Activated CD4-positive, CD25-positive, alpha-beta regulatory T cell (primary cell): ENCODE measurements at places on chromosomes 3 and 15.

GRCh38 chr15:59366333-59367021 lies 6.2 kb downstream of the MYO1E start:
- DNase-seq: no peak

GRCh38 chr3:194691481-194692283 lies 6.0 kb downstream of the FAM43A start:
- no peak for DNase-seq

GRCh38 chr3:146598535-146598934 lies 6.6 kb downstream of the PLSCR5 start:
- no peak for DNase-seq

GRCh38 chr3:133448478-133449122 lies 48.7 kb downstream of the BFSP2 start:
- DNase-seq: peak; percentile 11

DNA sequence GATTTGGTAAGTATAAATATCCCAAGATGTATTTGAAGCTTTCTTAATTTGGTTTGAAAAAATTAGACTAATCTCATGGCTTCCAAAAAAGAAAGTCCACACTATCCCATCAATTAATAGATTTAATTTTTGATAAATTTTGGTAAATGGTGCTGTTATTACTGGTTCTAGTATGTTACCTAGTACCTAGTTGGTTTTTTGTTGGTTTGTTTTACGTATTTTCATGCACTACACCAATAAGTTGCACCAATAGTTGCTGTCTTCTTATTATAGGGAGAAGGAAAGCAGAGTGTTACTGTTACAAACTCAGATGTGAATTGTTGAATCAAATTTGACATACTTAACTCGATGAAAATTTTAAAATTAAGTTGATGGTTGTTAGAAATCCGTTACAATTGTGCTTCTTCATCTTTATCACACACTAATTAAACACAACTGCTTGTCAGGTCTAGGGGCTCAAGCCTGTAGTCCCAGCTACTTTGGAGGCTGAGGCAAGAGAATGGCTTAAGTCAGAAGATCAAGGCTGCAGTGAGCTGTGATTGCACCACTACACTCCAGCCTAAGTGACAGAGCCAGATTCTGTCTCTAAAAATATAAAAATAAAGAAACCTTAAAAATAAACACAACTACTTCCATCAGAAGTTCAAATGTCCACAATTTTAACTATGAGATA lies 23.1 kb upstream of the MBNL1 start:
- DNase-seq: no peak

GRCh38 chr3:58009749-58010535 lies 1.7 kb downstream of the FLNB start:
- DNase-seq: no peak

DNA sequence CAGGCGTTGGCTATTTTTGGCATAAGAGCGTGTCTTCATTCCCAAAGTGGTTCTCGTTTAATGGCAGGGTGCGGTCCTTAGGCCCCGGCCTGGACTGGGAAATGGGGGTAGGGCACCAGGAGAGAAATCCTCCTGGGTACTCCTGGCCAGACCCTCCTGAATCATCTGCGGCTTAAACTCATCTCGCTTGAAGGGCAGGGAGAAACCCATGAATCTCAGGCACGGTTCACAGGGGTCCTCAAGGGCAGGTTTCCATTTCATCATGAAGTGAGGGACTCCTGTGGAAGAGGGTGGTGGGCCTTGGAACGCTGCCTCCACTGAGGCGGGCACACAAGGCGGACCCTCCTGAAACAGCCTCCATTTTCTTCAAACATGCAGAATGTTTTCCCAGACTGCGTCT lies 48.4 kb downstream of the KLF13 start:
- DNase-seq: no peak

- DNase-seq: no peak
These were observed 13.6 kb downstream of the MRPS25 start for GRCh38 chr3:15051531-15051930.

DNA sequence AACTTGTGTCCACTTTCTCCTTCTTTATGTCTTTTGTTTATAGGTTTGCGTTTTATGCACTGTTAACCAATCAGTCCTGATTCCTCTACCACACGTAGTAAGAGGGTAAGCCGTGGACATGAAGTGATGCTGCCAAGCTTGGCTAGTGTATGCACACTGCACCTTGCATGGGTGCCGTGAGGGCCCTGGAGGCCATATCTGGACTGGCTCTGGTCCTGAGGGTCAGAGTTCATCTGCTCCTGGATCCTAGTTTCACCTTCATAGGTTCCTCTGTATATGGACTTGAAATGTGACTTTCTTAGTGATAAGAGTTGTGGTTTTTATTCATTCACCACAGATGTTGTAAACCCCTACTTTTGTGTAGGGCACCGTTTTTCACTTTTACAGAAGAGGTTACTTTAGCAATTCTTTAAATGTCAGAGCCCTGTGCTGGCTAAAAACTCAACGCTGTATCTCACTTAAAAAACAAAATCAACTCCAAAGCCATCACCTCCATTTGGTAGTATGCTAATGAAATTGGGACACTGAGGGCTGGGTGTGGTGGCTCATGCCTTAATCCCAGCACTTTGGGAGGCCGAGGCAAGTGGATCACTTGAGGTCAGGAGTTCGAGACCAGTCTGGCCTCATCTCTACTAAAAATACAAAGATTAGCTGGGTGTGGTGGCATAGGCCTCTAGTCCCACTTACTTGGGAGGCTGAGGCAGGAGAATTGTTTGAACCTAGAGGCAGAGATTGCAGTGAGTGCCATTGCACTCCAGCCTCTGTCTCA lies 22.9 kb downstream of the SIAH2 start:
- no peak for DNase-seq

GRCh38 chr3:16828815-16829214 lies 55.9 kb upstream of the PLCL2 start:
- DNase-seq: peak; percentile 12

DNA sequence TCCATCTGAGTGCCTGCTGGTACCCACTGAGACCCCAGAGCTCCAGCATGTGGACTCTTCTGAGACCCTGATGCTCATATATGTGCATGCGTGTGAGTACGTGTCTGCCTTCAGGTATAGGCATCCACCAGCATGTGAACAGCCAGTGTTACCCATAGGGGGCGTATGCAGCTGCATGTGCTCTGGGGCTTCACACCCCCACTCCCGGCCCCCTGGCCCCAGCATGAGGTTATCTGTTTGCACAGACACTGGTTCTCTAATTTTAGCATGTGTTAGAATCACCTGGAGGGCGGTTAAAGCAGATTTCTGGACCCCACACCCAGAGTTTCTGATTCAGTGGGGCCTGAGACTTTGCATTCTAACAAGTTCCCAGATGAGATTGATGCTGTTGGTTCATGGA lies 824 bp upstream of the CILP start:
- DNase-seq: no peak

DNA sequence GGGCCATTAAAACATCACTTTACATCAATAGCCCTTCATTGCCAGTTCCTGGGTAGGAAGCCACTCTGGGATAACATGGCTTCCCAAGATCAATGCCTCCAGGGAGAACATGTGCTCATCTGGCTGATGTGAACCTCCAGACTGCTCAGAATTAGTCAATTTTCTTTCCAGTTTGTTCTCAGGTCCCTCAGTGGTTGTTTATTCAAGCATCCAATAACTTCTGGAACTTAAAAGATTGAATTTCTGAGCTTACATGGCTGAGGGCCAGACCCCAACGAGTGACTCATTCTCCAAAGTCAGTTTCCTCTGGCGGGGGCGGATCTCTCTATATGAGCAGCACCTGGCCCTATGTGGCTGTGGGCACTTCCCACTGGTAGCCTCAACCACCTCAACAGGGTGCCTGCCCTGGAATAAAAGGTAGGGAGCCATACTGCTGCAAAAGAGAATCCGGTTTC lies 34.0 kb downstream of the LYZL4 start:
- DNase-seq: no peak

DNA sequence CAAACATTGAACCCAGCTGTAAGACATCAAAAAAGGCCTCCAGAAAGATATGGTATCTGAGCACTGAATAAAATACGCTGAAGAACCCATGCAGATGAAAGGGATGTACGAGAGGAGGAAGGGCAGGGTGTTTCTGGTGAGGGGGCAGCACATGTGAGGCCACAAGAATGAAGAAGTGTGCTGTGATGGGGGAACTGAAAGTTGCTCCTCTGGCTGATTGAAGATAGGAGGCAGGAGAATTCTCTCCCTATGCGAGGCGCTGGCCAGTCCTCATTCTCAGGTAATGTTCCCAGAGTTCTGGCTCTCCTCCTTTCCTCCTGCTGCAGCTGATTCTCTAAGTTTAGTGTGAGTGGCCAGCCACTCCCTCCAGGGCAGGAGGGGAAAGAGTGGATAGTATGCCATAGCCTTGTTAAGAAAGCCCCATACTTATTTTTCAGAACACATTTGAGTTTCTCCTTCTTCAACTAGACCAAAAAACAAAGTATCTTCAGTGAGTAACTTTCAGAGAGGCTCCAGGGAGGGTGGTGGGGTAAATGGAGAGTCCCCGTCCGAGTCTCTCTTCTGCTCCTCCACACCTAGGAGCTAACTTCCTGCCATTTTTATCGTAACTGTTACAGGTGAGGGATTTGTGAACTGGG lies 26.9 kb upstream of the MYO1E start:
- DNase-seq: no peak

DNA sequence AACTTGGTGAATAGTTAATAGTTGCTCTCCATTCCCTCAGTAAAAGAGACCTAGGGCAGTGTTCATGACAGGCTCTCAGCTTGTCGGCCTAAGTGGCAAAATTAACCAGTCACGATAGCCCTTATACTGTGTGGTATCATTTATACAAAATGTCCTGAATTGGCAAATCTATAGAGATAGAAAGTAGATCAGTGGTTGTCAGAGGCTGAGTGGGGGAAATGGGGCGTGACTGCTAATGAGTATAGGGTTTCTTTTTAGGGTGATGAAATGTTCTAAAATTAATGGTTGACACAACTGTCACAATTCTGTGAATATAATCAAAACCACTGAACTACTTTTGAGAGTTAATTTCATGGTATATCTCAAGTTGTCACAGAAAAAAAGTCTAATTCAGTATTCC lies 20.9 kb downstream of the ARIH1 start:
- DNase-seq: no peak

- no peak for DNase-seq
These were observed 45.8 kb upstream of the CCDC50 start for GRCh38 chr3:191283400-191283799.

DNA sequence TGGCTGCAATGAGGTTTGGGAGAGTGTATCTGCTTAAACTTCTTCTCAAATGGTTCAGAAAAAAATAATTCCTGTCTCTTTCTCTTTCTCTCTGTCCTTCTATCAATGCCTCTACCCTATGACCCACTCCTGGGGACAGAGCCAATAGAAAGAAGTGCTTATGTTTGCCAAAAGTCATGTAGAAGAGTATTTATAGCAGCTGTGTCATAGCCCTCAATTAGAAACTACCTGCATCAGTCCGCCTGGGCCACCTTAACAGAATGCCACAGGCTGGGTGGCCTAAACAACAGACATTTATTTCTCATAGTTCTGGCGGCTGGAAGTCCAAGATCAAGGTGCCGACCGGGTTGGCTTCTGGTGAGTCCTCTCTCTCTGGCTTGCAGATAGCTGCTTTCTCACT lies 92.5 kb downstream of the HMG20A start:
- no peak for DNase-seq

DNA sequence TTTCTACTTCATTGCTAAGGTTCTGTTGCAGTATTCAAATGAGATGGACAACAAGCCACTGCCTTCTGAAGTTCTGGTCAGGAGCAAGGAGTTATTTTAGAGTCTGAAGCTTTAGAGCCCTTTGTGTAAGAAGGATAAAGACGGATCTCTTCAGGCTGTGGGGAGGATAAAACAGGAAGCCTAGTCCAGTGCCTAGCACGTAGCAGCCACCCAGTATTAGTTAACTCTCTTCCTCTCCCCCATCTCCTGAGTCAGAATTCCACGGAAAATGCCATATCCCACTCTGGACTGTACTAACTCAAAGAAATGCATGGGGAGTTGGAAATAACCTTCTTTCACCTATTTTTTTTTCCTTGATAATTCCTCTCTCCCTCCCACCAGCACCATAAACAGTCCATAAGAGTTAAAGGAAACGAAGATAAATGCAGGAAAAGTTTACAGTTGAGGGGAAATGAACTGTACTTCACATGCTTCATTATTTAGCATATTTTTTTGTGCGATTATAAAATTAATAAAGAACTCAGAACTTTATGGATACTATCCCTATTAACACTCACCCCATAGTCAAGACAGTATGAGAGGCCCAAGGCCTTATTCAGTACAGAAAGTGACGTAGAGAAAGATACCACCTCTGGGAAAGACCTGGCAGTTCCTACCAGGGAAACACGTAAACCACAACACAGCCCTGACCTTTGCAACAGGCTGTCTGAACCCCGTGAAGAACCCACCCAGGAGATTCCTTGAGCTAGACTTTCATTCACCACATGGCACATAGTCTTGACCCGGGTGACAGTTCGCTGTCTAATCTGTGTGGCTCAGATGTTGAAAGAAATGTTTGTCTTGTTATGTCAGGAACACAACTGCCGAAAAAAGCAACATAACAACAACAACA lies 9.2 kb downstream of the IGF2BP2 start:
- no peak for DNase-seq

DNA sequence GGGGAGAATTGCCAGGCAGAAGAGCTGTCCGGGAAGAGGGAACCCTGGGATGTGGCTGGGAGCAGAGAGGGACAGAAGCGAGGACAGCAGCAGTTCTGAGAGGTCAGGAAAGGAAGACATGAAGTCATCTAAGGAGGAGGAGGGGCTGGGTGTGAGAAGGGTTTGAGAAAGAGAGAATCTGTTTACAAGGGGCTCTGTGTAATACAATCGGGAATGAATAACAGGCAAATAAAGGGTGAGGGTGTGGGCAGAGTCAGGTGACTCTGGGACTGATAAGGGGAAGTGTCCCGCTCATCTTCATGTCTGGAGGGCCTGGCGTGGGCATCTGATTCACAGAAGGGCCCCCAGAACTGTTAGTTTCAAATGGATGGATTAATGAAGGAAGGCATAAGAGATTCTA lies 191.3 kb downstream of the XXYLT1 start:
- no peak for DNase-seq

- no peak for DNase-seq
These were observed 56.3 kb downstream of the GPR171 start for GRCh38 chr3:151146731-151147091.

DNA sequence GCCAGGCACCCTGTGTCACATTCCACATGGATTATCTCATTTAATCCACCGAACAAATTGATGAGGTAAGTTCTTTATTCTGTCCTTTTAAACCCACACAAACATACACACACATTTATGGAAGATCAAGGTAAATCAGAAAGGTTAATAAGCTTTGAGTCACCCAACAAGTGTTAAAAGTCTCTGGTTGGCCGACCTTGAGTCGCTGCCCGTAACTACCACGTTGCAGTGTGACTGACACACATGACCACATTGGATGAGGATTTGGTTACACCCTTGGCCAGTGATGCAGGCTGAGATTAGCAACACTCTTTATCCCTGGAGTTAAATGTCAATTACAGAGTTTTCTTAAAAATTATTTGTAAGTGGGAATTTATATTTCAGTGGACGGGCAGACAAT lies 19.2 kb downstream of the FOXP1 start:
- no peak for DNase-seq

DNA sequence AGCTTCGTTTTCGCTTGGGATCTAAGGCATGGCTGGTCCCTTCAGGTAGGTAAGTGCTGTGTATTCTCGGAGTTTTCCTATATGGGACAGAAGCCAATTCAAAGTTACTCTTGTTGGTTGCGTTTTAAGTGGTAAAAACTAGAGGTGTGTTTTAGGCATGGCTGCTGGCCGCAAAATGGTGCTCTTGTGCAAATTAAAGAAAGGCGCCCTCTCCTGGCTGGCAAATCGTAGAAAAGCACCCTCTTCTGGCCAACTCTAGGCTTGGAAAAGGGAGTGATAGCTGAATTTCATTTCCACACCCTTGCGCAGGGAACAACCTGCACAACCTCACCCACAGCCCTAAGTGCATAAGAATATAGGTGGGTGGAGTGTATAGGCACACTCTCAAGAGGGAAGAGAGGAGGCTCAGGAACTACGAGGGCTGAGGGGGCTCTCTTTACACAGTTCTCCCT lies 23.5 kb downstream of the DRD3 start:
- no peak for DNase-seq
